ENCODE measurements at places on chromosomes 7 and 10.
A peak's percentile ranks its signal among the peaks of the same experiment; 100 is the strongest.

- no peak for DNase-seq
Observed at GRCh38 chr7:127632276-127632910, 14.5 kb upstream of the PAX4 start.

DNA sequence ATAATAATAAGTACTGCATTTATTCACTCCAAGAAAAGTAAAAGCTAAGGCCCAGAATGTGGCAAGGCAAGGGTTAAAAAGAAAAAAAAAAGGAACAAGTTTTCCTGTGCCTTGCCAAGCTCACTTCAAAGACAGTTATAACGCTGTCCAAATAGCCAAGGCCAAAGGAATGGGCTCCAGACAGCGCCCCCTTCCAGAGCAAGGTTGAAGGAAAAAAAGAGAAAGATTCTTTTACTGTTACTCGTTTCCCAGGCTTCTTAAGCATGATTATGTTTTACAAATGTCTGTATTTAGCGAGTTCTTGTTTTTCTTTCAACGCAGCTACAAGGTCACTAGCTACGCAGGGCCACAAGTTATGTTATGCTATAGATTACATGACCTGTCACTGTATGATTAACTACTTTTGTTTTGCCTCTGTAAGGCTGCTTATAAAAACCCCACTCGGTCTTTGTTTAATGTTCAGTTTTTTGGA, 9.1 kb upstream of the EIF4H start:
- DNase-seq: no peak

- DNase-seq: no peak
Observed at GRCh38 chr7:33459340-33459751, 330.0 kb downstream of the BBS9 start.

DNA sequence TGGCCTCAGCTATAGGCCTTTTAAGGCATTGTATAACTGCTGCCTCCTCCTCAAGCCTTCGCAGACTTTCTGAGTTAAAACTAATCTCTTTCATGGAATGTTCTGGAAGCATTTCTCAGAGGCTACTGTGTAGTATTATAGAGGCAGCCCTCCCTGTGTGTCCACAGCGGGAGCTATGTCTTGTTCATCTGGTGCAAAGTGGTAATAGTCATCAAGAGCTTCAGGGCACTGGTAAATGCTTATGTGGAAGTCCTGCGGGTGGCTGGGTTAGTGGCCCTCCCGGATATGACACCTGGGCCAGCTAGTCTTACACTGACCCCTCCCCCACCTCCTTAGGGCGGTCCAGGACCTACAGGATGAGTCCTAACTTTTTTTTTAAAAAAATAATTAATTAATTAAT, 2.2 kb upstream of the ABHD11 start:
- no peak for DNase-seq

DNA sequence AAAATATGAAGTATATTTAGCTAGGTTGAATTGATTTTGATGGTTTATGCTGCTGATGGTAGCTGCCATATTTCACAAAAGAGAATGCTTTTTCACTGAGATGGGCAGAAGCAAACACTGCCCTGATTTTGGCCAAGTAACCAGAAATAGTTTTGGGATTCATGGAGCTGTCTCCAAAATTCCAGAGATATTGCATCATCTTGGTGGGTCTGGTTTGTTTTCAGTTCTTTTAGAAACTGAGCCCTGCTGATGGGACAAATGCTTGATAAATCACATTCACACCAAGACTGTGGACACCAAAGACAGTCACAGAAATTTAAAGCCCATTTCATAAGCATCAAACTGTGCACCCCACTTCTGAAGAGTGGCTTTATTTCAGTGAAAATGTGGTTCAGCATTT, 140.5 kb downstream of the BICC1 start:
- no peak for DNase-seq

GRCh38 chr10:137031-137430, 1.8 kb downstream of the ZMYND11 start:
- DNase-seq: peak; percentile 22

- no peak for DNase-seq
Observed at GRCh38 chr7:92043637-92044036, 90.6 kb downstream of the CYP51A1 start.

DNA sequence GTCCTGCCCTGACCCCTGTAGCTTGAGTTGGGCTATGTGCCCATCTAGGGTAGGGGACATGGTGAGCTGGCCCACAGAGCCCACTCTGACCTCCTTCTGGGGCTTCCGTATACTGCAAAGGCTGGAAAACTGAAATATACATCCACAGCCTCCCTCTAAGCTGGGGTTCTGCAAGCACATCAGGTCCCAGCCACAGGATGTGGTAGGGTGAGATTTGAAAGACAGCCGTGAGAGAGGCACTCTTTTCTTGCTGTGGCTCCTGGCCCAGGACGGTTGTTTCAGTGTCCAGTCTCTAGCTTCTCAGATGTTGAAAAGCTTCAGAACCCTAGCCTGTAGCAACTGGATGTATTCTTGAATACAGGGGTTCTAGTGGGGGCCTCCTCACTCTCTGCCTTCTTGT, 60.1 kb upstream of the ADRB1 start:
- no peak for DNase-seq

GRCh38 chr10:71847418-71847817, 3.6 kb downstream of the PSAP start:
- no peak for DNase-seq

GRCh38 chr7:96188174-96188581, 133.7 kb downstream of the SLC25A13 start:
- DNase-seq: no peak

Data from stimulated activated CD4-positive, alpha-beta T cell treated with anti-CD3 and anti-CD28 coated beads, Interleukin-2, amount 100 ng/mL, for 4 hours (primary cell).